ENCODE measurements at places on chromosomes 6 and 20.

DNA sequence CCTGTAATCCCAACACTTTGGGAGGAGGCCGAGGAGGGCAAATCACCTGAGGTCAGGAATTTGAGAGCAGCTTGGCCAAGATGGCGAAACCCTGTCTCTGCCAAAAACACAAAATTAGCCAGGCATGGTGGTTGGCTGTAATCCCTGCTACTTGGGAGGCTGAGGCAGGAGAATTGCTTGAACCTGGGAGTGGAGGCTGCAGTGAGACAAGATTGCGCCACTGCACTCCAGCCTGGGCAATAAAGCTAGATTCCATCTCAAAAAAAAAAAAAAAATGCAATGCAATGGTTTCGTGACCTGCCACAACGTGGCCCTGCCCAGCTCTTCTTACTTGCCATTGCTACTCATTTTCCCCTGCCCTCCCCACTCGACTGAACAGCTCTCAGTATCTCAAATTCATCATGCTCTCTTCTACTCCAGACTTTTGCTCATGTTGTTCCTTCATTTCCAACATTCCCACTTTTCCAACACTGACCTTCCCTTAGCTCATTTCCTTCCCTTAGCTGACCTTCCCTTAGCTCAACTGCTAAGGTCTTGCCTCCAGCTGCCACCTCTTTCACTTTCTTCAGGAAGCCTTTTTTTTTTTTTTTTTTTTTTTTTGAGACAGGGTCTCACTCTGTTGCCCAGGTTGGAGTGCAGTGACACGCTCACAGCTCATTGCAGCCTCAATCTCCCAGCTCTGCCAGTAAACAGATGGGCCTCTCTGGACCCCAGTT, 2.1 kb upstream of the MTHFD1L start:
- no peak for DNase-seq

- DNase-seq: no peak
Observed at GRCh38 chr6:12576389-12576788, 140.2 kb upstream of the PHACTR1 start.

DNA sequence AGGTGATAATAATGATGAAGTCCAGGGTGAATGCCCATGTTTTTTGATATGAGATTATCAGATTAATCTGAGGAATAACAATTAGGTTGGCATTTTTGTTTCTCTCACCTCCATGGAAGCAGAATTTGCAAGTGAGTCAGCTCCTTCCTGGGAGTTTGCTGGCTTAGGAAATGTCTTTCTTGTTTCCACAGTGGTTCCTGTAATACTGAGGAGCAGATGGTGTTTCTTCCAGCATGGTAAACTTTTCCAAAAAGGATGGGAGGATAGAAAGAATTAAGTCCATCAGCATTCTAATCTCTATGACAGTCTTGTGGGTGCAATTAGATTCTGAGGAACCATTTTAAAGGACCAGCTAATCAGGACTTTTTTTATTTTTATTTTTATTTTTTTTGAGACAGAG, 40.5 kb downstream of the SNAP25 start:
- no peak for DNase-seq

- no peak for DNase-seq
Observed at GRCh38 chr6:169692516-169692915, 9.3 kb downstream of the WDR27 start.

DNA sequence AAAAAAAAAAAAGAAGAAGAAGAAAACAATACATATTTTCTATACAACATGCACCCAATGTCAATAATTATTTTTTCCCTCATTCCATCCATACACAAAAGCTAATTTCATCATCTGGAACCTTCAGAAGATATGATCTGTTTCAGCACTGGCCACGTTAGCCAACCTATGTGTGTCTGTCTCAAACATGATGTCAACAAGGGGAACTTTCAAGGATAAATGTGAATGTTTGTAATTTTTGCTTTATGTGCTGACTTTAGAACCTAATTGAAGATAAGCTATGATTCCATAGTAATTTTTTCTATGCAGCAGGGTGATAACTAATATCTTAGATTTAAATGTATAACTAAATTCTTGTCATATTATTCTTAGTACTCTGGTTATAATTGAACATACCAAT, 37.9 kb downstream of the IPCEF1 start:
- DNase-seq: no peak

DNA sequence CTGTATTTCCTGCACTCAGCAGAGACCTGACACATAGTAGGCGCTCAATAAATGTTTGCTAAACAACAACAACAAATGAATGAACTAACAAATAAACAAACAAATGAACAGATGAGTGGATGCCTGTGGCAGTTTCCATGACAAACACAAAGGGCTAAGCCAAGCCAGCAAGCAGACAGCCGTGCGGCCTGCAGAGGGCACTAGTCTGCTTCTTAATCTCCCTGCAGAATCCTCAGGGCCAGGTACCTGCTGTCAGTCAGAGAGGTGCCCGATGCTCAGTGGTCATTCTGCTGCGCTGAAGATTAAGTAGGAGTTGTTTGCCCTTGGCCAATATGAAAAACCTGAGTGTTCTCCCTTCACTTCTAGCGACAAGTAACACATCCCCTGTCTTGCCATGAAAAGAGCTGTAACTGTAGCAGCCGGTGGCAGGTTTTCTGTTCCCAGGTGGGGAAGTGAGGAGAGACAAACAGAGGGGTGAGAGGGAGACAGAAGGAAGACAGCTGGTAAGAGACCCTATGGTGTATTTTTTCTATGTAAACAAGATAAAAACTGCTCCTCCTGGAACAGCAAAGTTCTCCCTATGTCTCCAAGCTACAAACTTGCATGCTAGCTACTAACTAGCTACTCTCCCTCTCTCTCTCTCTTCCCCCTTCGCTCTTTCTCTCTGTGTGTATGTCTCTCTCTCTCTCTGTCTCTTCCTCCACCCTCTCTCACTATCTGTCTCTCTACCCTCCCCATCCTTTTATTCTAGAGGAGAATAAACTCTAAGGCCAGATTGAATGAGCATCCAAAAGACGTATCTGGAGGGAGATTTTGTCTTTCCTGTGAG, at the start of gene MC3R:
Gene MC3R, plus strand, starts transcription at position 779 of the 829 bp plus-strand sequence. CDS start 112 bp downstream, outside the sequence.
- DNase-seq: peak; percentile 36

DNA sequence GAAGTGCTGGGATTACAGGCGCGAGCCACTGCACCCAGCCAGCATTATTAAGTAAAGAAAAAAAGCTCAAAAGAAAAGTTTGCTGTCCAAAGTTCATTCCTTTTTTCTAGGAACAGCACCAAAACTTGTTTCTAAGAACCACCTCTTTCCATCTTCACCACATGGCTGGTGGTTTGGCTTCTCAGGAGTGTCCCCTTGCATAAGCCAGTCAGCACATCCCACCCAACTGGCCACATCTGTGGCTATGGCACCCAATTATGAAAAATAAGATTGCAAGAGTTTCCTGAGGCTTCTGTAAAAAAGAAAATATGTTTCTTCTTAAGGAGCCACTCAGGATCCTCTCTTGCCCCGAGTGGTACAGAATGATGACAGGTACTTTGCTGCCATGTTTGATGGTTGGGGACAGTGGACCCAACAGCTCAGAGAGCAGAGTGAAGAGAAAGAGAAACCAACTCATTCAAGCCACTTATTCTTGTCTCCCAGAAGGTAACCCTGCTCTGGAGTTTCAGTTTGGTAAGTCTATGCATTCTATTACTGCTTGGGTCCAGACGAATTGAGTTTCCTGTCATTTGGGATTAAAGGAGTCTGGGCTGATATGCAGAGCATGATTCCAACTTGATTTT, 65.3 kb downstream of the PSMB1 start:
- DNase-seq: no peak

DNA sequence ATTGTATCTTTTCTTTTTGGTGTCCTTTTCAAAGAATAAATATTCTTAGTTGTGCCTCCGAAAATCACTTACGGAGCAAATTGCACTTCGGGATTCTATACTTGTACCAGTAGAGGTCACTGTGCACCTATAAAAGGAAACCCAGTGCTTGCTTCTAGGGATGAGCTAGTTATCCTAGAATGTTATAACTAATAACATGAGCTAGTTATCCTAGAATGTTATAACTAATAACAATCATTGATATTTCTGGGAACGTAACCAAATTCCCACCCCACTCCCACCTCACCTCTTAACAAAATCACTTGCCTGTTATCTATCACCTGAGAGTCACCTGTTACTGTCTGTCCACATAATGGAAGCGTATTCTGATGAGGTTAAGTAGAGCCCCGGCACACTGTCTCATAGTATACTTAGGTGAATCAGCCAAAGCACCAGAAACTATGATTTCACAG, 126.9 kb upstream of the TIAM2 start:
- DNase-seq: peak; percentile 14

DNA sequence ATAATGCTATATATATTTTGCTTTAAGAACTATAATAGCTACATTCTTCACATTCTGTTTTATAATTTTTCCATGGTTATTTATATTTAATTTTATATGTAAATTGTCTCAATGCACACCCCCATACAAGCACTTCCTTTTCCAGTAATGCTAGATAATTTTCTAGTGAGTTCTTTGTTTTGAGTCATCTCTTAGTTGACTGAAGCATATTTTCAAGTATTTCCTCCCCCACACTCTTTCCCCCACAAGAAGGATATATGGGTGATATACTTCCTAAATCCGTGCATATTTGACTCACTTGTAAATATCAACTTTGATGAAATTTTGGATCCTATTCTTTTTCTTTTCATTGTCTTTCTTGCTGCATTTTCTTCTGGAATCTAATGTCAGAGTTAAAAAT, 82.1 kb upstream of the SRSF6 start:
- DNase-seq: no peak

DNA sequence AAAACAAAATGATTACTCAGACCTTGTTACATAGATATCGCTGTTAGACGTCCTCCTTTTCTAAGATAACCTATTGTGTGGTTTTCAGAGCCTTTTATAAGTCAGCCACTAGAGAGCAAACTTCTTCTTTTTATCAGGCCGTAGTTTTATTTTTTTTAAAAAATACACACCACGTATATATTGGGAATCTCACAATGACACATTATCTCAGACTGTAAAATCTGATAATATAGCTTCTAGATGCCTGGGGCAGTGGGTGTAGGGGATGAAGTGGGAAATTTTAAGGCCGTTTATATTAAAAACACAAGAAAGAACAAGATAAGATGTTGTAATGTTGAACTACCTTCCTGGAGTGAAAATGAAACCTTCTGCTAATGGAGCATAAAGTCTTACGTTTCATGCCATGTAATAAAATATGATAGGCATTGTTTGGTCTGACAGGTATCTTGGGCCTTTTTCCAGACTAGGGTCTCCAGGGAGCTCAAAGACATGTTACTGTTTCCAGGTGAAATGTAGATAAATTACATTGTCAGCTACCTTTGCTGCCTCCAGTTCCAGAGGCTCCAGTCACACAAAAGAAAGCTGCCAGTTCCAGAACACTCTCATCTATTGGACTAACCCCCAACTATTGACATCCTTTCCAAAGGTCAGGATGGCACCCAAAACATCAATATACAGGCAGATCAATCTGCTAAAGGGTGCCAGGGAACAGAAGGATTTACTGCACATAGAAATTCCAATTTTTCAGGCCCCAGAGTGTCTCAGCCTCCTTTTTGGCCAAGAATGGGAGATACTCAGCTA, 130.2 kb upstream of the AKIRIN2 start:
- peak; percentile 10 for DNase-seq

GRCh38 chr6:112149719-112150263, 62.4 kb downstream of the FAM229B start:
- no peak for DNase-seq

- no peak for DNase-seq
Observed at GRCh38 chr6:17932330-17932852, 55.0 kb downstream of the KIF13A start.

GRCh38 chr20:24546232-24546892, 76.9 kb downstream of the SYNDIG1 start:
- DNase-seq: no peak

- no peak for DNase-seq
Observed at GRCh38 chr6:87421576-87421975, 13.8 kb downstream of the CFAP206 start.

DNA sequence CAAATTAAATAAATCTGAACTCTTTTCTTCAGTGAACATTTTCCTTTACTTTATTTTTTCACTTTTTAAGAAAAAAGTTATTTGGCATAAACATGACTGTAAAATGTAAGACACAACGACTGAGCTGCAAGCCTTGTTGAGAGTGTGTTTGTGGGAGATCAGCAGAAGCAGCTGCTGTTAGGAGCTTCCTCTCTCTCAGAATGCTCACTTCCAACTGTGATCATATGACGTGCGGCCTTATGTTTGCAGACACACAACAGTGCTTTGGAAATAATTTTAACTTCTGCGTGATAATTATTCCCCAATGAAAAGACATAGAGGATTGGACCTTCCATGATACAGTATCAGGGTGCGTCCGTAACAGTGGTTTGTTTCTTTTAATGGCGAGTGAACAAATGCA, 104.0 kb downstream of the ARHGAP18 start:
- no peak for DNase-seq

DNA sequence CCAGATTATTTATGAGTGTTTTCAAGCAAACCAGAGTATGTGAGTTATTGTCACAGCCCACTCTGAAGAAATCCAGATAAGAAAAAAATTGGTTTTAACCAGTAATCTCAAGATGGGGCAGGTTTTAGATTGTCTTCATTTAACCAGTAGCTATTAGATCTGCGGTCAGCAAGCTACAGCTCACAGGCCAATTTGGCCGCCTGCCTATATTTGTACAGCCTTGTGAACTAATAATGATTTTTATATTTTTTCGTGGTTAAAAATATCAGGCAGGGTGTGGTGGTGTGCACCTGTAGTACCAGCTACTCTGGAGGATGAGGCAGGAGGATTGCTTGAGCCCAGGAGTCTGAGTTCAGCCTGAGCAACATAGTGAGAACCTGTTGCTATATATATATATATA, 5.0 kb downstream of the FAM209B start:
- DNase-seq: no peak

- DNase-seq: no peak
Observed at GRCh38 chr6:166268431-166268830, 39.8 kb downstream of the PRR18 start.

- no peak for DNase-seq
Observed at GRCh38 chr20:12019715-12020114, 102.0 kb downstream of the BTBD3 start.

GRCh38 chr6:132147530-132148011, 196.4 kb upstream of the CCN2 start:
- DNase-seq: no peak

DNA sequence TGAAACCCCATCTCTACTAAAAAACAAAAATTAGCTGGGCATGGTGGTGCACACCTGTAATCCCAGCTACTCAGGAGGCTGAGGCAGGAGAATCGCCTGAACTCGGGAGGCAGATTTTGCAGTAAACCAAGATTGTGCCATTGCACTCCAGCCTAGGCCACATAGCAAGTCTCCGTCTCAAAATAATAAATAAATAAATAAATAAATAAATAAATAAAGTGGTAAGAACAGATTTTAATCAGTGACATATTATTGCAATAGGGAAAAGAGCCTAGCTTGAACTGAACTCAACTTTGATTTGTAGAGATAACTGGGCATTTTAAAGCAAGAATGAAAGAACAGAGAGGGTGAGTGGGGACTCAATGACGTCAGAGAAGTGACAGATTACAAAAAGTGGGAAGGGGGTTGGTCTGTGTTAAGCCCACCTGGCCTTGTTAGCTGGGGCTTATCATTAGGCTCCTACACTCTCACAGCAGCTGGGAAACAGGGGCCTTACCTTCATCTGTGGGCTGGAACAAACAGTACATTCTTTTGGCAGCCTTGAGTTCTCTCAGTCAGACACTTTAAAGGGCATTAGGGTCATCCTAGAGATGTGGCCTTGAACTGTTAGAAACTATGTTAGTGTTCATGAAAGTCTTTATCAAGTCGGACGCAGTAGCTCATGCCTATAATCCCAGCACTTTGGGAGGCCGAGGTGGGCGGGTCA, 24.5 kb upstream of the KIFC1 start:
- no peak for DNase-seq

GRCh38 chr20:1934721-1935573, 39.7 kb downstream of the SIRPA start:
- no peak for DNase-seq

Data from Jurkat, Clone E6-1 (cell line).